Activated CD4-positive, CD25-positive, alpha-beta regulatory T cell treated with anti-CD3 and anti-CD28 coated beads, Interleukin-2, amount 50 U/mL, for 24 hours (primary cell): ENCODE measurements at places on chromosomes 1 and 21.
A peak's percentile ranks its signal among the peaks of the same experiment; 100 is the strongest.

- peak; percentile 85 for ATAC-seq
Observed at GRCh38 chr1:37434292-37435225, 39.8 kb upstream of the ZC3H12A start.

GRCh38 chr1:15923241-15923640 is 52.7 kb downstream of the ZBTB17 start:
- no peak for ATAC-seq

GRCh38 chr1:206735553-206736031 is 35.0 kb upstream of the IL19 start:
- ATAC-seq = no peak

DNA sequence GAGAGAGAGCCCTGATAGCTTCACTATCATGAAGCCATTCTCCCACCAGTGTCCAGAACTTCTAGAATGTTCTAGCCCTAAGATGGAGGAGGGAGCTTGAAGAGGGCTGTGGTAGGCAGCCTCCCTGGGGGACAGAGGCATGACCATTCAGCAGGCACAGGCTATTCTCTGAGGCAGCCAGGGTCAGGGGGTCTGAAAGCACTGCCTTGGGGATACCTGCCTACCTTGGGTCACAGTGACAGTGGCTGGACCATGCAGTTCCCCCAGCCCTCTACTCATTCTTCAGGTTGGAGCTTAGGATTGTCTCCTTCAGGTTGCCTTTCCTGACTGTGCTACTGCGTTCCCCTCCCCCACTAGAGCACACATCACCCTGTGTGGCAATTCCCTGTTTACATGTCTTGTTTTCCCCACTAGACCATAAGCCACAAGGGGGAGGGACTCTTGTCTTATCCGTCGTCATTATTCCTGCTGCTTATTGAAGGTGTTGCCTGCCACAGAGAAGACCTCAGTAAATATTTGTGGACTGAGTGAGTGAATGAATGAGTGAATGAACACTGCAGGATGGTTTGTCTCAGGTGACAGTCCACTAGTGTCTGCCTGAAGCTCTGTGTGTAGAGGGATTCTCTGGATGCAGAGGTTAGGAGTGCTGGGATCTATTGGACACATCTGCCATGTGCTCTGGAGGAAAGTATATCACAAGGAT is 5.2 kb downstream of the ZDHHC18 start:
- no peak for ATAC-seq

DNA sequence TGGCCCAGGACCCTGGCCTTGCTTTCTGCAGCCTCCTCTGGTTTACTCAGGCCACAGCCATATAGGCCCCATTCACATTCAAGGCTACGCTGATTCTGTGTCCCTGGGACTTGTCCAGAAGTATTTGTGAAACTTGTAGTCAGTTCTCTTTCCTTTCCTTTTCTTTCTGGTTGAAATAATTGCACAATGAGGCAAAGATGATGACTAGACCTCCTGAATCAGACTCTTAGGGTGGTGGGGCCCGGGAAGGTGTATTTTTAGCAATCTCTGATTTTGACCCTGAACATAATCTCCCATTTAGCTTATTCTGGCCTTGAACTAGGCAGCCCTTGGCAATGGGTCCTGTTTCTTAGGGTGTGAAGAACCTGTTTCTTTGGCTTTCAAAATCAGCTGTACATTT is 39.9 kb downstream of the STUM start:
- ATAC-seq = no peak

DNA sequence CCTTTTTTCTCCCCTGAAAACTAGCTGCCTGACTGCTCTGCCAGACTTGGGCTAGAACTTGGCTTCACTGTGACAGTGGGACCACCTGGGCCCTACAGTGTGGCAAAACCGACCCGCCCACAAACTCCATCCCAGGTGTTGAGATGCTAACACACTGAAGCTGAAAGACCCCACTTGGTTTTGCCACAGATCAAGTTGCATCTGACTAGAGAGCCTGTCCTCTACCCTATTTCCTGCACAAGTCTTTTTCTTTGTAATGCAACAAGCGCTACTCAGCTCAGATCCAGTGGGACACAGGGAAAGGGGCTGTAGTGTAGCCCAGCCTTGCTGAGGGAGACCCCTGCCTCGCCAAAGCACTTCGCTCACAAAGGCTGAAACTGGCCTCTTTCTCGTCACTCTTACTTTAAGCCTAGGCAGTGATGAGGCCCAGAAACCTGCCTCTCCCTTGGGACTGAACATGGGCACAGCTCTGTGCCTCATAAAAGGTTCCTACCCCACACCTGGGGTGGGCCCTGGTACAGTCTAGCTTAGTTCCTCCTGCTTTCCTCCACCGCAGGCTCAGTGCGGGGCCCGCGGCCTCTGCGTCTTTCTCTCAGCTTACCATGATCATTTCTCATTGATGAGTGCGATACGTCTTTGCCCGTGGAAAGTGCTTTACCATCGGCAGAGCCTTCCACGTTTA is 9.7 kb downstream of the ALPL start:
- no peak for ATAC-seq

GRCh38 chr1:208654241-208654640 is 410.1 kb upstream of the PLXNA2 start:
- ATAC-seq = no peak

GRCh38 chr1:2229911-2230731 is 2.0 kb downstream of the SKI start:
- no peak for ATAC-seq

DNA sequence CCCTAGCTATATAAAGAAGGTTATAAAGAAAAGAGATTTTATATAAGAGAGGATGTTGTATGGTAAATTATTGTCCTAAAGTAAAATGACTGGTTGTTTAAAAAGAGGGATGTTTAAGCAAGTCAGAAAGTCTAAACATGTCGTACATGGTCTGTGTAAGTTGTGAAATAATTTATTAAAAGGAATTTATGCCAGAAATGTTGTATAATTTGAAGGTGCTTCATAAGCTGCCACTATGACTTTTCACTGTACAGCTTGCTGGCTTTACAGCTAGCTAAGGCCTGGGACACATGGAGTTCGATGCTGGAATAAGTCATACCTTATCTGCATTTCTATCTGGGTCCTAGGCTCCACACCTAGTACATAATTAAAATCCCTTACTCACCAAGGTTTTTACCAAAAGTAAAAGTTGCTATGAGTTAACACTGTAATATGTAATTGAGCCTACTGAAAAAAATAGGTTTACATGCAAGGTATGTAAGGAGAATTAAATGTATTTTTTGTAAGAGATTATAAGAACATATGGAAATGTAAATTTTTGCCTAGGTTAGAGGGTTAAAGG is 59.0 kb upstream of the EDEM3 start:
- ATAC-seq = no peak

GRCh38 chr1:28509705-28510272 is 3.9 kb downstream of the RCC1 start:
- peak; percentile 7 for ATAC-seq

GRCh38 chr1:40848530-40849189 is 13.5 kb downstream of the CITED4 start:
- ATAC-seq = no peak

GRCh38 chr1:23126801-23127200 is 41.9 kb downstream of the LUZP1 start:
- no peak for ATAC-seq

- ATAC-seq = no peak
Observed at GRCh38 chr1:164635803-164636731, 77.1 kb downstream of the PBX1 start.
